ENCODE measurements at places on chromosomes 3 and 15.

DNA sequence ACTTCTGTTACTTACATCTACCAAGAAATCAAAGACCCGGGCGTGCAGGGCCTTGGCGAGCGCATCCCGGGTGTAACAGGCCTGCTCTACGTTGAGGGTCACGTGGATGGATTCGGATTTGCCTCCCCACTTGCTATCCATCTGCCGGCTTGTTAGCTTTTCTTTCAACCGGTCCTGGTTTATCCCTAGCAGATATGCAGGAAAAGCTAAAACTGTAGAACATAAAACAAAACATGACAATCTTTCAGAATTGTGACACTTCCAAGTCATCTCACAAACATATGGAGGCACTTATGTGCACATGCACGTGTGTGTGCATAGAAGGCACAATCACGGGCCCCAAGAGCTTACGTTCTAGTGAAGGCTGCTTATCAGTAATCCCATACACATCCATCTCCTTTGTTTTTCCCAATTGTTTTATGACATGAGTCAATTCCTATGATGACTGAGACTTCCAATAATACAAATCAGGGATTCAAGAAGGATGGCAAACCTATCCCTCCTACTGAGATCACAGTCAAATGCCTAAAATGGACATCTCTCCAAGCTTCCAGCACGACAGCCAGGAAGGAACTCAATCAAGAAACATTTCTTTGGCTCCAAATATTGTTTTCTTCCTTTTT is 11.3 kb downstream of the LDHAL6B start:
- DNase-seq = no peak

- DNase-seq = no peak
These were observed 77.5 kb upstream of the IL12A start for GRCh38 chr3:159910991-159911663.

- DNase-seq = no peak
These were observed 5.6 kb downstream of the ZNF662 start for GRCh38 chr3:42911551-42911950.

GRCh38 chr3:61774279-61774890 is 213.0 kb downstream of the PTPRG start:
- no peak for DNase-seq

- DNase-seq = no peak
These were observed 46.5 kb upstream of the LIMD1 start for GRCh38 chr3:45547764-45548680.

GRCh38 chr3:15495461-15496340 is 25.8 kb downstream of the COLQ start:
- no peak for DNase-seq

DNA sequence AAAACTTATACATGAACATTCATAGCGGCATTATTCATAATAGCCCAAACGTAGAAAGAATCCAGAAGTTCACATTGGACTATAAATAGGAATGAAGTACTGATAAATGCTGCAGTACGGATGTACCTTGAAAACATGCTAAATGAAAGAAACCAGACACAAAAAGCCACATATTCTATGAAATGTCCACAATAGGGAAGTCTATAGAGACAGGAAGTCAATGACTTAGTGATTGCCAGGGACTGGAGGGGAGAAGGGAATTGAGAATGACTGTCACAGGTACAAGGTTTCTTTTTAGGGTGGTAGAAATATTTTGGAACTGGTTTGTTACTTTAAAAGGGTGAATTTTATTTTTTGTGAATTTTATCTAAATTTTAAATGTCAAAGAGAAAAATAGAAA is 71.4 kb upstream of the SKOR1 start:
- no peak for DNase-seq

GRCh38 chr3:37667335-37667734 is 194.3 kb upstream of the CTDSPL start:
- DNase-seq = no peak

DNA sequence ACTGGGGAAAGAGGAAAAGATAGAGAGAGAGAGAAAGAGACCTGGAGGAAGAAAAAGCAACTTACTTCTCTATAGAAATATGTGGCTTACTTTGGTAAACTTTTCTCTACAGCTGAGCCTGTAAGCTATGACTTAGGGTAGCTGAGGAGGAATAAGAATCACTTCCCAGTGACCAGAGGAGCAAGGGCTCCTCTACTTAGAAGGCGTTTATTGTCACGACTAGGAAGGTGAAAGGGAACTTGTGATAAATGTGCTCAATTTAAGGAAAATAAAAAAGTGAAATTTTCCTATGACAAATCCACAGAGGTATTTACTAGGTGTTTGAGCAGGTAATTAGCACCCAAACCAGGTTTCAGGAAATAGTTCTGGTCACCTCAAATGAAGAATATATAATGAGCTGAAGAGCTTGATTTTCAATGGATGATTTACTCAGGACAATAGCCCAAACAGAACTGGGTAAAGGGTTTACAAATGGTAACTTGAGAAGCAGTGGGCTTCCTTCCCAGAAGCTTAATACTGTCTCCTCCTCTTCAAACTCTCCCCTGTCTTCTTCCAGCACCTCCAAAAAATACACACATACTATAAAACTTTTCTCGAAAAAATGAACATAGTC is 46.1 kb downstream of the SOX2 start:
- DNase-seq = no peak

GRCh38 chr15:47188758-47189507 is 528.4 kb upstream of the SEMA6D start:
- DNase-seq = no peak

- DNase-seq = no peak
These were observed 6.3 kb downstream of the CHAC1 start for GRCh38 chr15:40959331-40960141.

DNA sequence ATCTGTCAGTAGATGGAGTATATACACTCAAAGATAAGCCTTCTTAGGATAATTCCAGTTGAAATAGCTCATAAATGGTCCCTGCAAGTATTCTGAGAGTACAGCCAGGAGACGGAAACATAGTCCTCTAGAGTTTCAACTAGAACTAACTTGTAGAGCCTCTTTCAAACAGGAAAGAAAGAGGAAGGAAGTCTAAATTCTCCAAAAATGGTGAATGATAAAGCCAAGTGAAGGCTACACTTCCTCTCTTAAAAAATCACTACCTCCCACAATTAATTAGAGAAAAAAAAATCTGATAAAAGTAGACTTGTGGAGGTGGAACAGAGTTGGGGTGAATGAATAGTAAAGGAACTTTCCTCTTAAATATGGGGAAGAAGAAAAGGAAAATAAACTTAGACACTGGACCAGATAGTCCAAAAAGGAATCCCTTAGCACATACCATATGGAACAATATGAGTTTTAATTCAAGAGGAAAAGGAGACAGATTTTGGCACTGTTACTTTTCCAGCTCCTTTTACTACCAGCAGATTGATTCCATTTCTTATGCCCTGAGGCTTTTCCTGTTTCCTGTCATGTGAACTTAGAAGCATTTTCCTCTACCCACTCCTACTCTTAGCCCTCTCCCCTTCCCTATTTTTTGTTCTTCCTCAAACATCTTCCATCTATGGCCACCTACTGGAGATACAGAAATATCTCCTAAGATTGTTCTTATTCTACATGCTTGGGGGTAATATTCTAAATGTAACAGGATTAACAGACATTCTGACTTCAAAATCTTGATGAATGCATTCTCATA is 207.6 kb downstream of the CHST2 start:
- DNase-seq = peak; percentile 100

GRCh38 chr15:68921926-68922325 is 8.4 kb upstream of the SPESP1 start:
- no peak for DNase-seq

DNA sequence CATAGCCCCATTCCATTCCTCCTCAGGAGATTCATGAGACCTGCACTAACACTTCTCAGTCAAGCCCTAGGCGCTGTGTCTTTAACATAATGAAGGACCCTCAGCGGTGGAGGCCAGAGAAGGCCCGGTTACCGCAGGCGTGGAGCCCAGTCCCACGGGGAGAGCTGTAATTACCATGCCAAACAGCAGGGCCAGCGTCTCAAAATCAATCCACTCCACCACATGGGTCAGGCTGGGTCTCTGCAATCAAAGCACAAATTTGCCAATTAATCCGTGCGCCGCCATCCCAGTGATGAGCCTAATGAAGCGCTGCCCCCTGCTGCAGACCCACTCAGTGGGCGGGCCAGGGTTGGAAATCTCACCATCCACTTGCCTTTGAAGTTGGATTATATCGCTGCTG is 109.7 kb downstream of the OCA2 start:
- DNase-seq = no peak

GRCh38 chr3:24850245-24850644 is 355.6 kb upstream of the THRB start:
- DNase-seq = no peak

DNA sequence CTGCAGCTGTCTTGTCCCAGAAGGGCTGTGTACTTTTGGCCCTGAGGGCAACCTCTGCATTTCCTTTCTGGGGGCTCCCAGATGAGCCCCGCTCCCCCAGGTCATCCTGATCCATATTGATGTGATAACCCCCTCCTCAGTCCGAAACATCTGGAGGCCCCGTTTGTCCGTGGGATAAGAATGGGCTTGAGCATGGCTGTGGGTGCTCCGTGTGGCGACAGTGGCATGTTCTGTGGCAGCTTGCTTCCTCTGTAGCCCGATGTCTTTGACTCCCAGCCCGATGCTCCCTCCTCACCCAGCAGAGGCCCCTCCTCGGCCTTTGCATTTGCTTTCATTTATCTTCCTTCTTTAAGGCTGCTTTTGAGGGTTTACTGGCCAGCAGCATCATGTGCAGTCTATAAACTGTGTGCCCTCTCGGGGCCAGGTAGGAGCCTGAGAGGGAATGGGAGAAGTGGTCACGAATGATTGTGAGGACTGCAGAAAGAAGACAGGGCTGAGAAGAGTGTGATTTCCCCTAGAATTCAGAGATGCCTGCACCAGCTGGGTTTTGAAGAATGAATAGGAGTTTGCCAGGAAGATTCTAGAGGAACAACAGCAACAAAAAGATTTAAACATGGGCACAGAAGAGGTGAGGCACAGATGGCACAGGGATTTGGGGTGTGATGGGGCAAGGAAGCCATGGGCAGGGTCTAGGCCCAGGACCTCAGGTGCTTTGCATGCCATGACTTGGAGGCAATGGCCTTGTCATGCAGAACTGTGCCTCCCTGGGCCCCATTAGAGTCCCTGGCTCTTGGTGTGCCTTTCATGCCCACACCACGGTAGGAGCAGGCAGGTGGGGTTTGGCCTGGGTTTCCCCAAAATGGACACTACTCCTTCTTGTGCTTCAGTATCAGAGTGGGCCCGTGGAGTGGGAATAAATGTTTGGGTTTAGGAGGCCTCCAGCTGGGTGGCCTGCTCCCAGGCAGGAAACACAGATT is 34.2 kb downstream of the APBA2 start:
- DNase-seq = no peak

- no peak for DNase-seq
These were observed 11.9 kb downstream of the SCAMP5 start for GRCh38 chr15:75007216-75007615.

DNA sequence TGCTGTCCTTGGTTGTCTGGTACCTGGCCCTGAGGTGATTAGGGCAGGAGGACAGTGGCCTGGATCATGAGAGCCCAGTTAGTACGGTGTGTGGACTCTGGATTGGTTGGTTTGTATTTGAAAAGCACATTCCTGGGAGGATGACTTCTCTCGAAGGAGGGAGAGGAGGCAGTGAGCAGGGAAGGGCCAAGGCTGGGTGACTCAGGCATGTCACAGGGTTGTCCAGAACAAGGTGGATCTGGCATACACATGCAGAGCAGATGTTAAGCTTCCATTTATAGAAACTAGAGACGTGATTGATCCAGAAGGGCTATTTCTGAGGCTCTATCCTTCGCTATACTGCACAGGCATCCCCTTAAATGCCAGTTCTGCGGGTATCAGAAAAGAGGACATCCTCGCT is 34.4 kb downstream of the FAM240A start:
- no peak for DNase-seq

DNA sequence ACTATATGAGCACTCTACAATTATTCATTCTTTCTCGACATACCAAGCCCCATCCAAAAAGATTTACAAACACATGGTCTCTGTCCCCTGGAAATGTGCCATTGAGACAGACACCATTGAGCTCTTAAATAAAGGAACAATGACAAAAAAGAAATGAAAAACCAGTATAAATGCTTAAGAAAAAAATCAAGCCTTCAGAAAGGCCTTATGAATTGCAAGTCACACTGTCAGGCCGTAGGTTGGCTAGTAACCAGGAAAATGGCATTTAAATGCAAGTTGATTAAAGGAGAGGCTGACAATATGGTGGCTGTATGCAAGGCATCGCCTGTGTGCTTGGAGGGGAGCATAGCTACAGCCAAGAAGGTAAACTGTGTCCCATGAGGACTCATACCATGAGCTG is 49.7 kb downstream of the SRGAP3 start:
- no peak for DNase-seq

GRCh38 chr3:126014252-126014651 is 45.3 kb downstream of the ROPN1B start:
- no peak for DNase-seq

DNA sequence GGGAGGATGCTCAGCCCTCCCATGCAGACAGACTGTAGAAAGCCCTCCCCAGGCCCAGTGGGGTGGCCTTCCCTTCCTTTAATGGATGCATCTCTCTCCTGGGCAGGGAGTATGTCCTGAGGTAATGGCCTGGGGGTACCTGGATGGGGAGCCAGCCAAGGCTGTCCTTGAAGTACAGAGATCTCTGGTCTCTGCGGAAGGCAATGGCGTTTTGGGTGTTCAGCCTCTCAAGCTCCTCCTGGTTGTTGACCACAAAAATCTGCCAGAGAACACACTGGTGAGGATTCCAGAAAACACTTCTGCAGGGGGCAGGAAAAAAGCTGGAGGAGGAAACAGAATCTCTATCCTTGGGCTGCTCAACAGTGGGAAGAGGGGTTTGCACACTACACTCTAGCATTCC is 28.9 kb downstream of the EAF1 start:
- DNase-seq = no peak

DNA sequence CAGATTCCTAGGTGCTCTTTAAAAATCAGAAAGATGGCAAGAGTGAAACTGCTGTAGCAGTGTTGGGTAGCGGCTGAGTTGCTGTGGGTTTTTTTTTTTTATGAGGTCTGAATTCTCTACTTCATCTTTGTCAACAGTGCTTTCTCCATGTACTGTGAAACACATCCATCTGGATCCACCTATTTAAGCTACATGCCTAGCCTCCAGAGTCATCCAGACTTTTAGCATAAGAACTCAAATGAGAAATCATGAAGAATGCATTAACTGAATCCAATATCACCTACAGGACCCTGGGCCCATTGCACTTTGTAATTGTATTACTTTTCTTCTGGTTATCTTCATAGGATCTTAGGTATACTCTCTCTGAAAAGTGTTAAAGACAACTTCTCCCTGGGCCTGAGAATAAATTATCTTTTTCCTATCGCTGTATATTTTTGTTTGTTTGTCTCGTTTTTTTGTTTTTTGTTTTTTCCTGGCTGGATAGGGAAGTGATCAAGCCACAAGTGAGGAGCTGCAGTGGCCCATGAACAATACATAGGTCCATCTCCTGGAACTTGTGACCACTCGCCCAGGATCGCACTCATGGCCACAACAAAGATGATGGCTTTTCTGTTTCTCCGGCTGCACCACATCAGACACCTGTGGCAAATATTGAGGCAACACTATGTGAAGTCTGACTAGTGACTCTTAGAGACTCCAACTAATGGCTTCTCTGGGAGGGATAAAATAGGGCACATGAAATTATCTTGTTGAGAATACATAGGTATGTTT is 609.9 kb upstream of the AGTR1 start:
- no peak for DNase-seq

Data from SK-N-MC (cell line).